ENCODE measurements at places on chromosomes 7 and 10. TPM values are rescaled to one million over a fixed set of nuclear protein-coding genes. Genes with fewer than 3 reads are reported as not detected.

EBLN1 gene
- not detected for total RNA-seq

KEL gene
- total RNA-seq: 0.57 TPM

VAX1 gene
- total RNA-seq: not detected

FOXP2 gene
- total RNA-seq: not detected

POP7 gene
- total RNA-seq: 45.4 TPM

LUC7L2 gene
- total RNA-seq: 125 TPM

OR2A1 gene
- not detected for total RNA-seq

UPK3B gene
- 1.1 TPM for total RNA-seq

WDR37 gene
- total RNA-seq: 26.5 TPM

VKORC1L1 gene
- 21.1 TPM for total RNA-seq

CCDC172 gene
- total RNA-seq: not detected

CHRM2 gene
- total RNA-seq: not detected

ENTPD1 gene
- total RNA-seq: 16.8 TPM

CDK14 gene
- 0.18 TPM for total RNA-seq

EVX1 gene
- total RNA-seq: not detected

TMEM229A gene
- total RNA-seq: not detected

FZD1 gene
- total RNA-seq: 0.66 TPM

FGFR2 gene
- total RNA-seq: not detected

C7orf57 gene
- total RNA-seq: 0.11 TPM

MYL7 gene
- not detected for total RNA-seq

MOGAT3 gene
- not detected for total RNA-seq

MTERF1 gene
- 18.3 TPM for total RNA-seq

MEST gene
- 2.6 TPM for total RNA-seq

CTAGE15 gene
- total RNA-seq: 1.3 TPM

CHCHD1 gene
- 31.9 TPM for total RNA-seq

PNLIP gene
- not detected for total RNA-seq

HTRA1 gene
- not detected for total RNA-seq

RPEL1 gene
- total RNA-seq: not detected

PDZD7 gene
- 0.77 TPM for total RNA-seq

GOT1 gene
- 23.3 TPM for total RNA-seq
